Activated T-cell treated with anti-CD3 and anti-CD28 coated beads for 1 hour (primary cell): ENCODE measurements at places on chromosomes 7 and 10.

GRCh38 chr7:45033261-45033930 is 33.4 kb downstream of the CCM2 start:
- DNase-seq: no peak

DNA sequence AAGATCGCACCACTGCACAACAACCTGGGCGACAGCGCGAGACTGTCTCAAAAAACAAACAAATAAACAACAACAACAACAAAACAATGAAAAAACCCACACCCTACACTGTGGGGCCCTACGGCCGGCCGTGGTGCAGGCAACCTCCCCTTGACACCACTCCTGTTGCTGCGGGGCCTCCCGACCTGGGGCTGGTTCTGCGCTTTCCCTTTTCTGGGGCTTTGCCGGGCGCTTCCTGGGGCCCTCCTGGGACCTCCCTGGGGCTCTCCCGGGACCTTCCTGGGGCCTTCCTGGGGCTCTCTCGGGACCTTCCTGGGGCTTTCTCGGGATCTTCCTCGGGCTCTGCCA is 46.6 kb downstream of the INSIG1 start:
- DNase-seq: no peak

DNA sequence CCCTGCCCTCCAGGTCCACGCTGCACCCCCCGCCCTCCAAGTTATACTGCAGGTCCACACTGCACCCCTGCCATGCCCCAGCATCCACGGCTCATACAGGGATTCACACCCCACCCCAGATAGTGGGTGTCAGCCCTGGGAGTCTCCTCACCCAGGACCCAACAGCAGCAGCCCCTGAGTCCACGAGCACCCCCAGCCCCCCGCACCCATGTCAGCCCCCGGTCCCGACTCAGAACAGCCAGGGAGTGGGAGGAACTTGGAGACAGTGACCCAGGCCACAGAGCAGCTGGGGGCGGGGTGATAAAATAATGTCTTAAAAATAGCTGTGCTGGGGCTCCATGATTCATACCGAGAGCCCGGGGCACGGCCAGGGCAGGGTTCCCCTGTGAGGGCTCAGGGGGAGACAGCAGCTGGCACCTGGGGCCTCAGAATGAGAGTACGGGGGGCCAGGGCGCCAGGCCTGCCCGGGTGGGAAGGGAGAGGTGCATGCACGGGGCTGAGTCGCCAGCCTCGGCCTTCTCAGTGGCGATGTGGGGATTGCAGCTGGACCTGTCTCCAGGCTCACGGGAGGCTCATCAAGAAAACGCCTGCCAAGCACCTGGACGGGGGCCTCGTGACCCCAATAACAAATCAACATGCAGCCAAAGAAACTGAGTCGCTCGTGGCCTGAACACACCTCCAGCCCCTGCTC is 29.8 kb downstream of the ADAP1 start:
- no peak for DNase-seq

- no peak for DNase-seq
Observed at GRCh38 chr7:17556247-17556956, 257.9 kb downstream of the AHR start.

GRCh38 chr7:83117466-83117865 is 45.2 kb downstream of the PCLO start:
- DNase-seq: no peak

DNA sequence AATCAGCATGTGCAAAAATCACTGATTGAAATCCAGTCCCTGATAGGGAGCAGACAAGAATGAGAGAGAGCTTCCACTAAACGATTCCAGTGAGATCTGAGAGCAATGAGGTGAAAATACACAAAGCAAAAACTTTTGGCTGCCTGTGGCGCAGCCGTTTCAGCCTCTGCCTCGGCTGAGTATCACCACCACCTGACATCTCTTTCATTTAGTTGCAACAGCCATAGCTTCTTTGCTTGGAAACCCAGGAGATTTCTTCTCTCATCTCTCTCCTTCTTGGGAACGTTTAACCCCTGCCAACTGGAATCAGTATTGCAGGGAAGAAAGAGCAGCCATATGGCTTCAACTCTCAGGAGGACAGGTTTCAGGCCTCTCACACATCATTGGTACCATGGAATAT is 237.3 kb upstream of the AGK start:
- DNase-seq: no peak

DNA sequence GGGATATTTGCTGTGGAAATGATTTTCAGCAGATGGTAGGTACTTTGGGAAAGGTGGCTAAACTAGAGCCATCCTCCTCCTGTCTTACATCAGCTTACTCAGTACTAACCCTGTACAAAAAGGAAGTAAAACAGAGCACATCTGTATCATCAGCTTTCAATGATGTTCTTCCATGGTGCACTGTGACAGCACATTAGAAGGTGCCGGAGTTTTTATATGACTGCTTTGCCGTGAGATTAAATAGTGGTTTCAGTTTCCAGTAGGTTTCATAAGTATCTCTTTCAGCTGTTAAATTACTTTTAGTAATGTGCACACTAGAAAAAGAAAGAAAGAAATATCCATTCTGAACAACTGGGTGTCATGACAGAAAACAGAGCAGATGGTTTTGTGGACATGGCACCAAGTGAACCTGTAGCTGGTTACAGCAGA is 86.5 kb downstream of the ARID5B start:
- no peak for DNase-seq

DNA sequence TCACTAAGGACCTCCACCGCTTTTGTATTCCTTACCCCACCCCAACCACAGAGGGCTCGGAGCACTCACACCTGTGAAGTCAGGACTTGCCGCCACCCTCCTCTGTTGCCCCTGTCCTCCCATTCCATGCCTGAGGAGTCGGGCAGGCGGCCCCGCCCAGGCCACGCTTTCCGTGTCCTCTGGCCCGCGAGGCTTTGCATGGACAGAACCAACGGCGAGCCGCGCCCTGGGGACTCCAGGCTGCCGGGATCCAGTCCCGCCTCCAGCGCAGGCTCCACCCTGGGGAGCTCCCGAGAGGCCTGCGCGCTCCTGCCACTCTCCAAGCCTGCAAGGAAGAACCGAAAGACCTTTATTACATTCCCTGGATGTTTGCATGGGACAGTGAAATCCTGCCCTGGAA is 366.4 kb upstream of the POM121L12 start:
- no peak for DNase-seq

- DNase-seq: no peak
Observed at GRCh38 chr10:2978574-2979273, 88.6 kb upstream of the PFKP start.
